ENCODE measurements at places on chromosomes 4 and X. TPM values are rescaled to one million over a fixed set of nuclear protein-coding genes. Genes with fewer than 3 reads are reported as not detected.

The KLF8 gene
- total RNA-seq: 5.7 TPM

DNA sequence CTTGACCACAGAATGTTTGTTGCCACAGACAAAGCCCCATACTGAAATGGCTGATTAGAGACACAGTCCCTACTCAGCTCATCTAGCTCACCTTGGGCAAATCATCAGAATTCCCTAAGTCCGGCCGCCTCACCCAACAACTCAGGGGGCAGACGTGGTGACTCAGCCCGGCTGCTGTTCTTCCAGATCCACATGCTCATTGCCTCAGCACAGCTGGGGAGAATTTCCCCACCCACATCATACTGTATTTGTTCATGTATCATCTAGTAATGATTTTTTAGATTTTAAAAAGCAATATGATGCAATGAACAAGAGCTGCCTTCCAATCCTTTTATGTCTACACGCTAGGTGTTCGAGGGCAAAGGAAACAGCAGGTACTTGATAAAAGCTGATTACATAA lies 333.8 kb upstream of the TENM3 start:
- H3K27me3 ChIP-seq: no peaks in the 10 kb centered on the region
- no peak overlapping the region for H3K27ac ChIP-seq
- H3K4me1 ChIP-seq: no peaks in the 10 kb centered on the region
- DNase-seq: no peak

The EOLA2 gene
- total RNA-seq: 22.8 TPM

DNA sequence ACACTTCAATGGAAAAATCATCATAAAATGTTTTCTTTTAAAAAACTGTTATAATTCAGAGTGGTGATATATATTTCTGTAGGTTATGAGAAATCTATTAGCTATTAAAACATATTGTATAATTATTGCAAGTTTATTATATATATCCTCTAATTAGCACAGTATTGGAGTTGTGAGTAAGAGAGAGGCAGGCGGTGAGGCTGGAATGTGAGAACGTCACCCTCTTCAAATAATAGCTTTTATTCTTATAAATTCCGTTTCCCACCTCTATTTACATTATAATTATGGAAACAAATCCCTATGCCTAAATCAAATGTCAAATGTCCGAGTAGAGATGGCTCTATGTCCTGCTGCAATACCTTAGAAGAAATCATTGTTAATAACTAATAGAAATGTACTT lies 292.9 kb downstream of the ADGRL3 start:
- DNase-seq: no peak
- H3K27me3 ChIP-seq: no peaks in the 10 kb centered on the region
- no peak overlapping the region for H3K27ac ChIP-seq
- no peaks in the 10 kb centered on the region for H3K36me3 ChIP-seq
